Stimulated activated CD4-positive, alpha-beta T cell treated with anti-CD3 and anti-CD28 coated beads, Interleukin-4, amount 100 ng/mL, for 1 hour (primary cell): ENCODE measurements at places on chromosomes 1 and 21.
A peak's percentile ranks its signal among the peaks of the same experiment; 100 is the strongest.

GRCh38 chr1:229437443-229437842 lies 3.5 kb upstream of the ACTA1 start:
- no peak for DNase-seq

DNA sequence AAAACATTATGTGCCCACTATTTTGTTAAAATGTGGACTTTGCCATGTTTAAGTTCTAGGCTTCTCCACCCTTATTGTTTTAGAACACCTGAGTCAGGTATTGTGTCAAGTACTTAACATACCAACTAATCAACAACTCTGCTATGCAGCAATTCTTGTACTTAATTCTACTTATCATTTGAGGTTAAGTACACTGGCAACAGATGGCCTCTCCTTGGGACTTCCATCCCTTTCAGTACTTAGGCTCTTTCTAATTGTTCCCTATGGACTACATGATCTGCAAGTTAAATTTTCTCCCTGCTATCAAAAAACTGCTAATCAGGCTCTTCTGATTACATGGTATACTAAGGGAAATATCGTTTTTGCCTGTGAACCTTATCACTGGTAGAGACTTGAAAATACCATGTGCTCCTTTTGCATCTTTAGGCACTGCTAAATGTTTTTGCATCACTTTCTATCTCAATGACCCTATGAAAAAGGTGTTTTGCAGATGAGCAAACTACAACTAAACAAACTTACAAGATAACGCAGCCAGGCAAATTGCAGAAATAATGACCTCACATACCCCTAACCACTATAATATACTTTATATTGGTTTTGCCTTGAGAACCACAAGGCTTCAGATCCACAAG lies 18.9 kb downstream of the SFPQ start:
- no peak for DNase-seq

DNA sequence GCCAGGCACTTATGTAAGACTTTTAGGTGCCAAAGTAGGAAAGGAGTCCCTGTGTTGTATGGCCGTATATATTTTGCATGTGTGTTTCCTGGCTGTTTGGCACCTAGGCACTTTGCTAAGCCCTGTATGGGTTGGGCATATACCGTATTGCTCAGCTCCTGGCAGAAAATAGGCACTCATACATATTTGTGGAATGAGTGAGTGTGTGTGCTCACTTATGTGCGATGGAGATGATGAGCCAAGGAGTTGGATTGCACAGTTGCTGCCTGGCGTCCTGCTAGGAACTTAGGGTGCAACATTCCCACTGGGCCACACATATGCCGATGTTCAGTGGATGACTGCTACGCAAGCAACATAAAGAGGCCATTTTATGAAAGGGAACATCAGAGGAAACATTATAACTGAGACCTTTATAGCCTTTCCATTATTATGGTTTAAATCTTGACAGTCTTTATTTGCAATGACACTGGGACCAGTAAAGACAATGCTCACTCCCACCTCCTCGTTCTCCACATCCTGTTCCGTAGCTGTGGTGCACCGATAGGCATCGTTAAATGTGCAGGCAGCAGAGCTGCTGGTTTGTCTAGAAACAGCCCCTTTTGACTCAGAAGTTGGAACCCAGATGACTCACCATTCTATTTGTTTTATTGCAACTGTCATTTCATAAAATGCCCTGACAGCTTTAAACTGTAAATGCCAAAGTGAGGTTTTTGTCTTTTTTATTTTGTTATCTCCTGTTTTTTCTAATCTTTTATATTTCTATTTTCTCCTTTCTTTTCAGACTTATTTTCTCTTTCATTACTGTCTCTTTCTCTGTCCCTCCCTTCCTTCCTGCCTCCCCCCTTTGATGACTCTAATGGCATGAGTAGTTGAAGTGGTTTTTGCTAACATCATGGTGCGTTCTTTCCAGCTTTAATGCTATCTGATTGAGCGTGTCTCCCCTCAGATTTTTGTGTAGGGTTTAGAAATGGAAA lies 36.1 kb downstream of the PEX14 start:
- DNase-seq: peak; percentile 67

DNA sequence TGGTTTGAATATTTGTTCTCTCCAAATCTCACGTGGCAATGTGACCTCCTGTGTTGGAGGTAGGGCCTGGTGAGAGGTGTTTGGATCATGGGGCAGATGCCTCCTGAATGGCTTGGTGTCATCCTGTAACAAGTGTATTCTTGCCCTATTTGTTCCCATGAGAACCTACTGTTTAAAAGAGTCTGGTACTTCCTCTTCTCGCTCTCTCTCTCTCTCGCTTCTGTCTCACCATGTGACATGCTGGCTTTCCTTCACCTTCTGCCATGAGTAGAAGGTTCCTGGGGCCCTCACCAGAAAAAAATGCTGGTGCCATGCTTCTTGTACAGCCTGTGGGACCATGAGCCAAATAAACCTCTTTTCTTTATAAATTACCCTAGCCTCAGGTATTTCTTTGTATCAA lies 8.4 kb upstream of the PAXBP1 start:
- DNase-seq: no peak

DNA sequence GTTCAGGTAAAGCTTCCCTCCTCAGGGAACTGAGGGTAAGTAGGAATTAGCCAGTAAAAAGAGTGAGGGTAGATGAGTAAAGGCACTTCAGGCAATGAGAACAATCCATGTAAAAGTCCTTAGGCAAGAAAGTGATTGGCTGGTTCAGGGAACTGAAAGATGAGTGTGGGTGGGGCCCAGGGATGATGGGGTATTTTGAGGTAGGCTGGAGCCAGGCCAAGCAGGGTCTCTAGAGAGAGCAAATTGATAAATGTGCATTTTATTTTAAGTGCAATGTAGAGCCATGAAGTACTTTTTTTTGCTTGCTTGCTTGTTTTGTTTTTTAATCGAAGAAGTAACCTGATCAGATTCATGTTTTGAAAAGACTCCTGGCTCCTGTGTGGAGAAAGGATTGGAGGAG lies 26.5 kb downstream of the OSBPL9 start:
- no peak for DNase-seq

DNA sequence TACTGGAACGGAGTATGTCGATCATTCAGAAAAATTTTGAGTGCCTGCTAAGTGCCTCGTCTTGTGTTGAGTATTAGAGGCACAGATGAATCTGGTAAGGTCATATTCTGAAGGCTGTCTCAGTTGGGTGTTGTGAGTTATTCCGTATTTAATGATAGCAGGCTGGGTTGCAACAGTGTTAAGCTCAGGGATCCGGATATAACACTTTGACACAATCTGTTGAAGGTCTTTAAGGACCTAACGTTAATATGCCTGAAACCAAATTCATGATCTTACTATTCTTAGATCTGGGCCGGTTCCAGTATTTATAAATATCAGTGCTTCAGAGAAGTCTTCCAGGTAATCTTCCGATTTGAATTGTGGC lies 555 bp downstream of the PRPF38A start:
- DNase-seq: no peak

DNA sequence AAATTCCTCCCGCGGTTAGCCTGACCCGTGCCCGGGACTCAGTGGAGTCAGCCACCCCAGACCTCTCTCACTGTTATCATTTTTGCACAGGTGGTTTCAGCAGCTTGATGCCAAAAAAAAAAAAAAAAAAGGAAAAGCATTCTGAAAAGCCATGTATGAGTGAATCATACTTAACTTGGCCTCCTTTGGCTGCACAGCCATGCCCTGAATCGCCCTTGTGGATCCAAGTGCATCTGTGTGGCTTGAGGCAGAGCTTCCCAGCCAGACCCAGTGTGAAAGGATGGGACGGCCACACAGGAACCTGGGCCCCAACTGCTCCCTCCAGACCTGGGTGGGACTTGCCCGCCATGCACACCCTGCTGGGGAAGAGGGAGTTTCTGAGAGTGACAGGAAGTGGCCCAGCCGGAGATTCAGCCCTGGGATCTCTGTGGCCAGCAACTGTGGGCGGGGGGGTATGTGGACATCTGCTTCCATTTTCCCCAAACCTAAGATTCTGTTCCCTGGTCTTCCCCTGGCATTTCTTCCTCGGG lies 8.6 kb downstream of the YBEY start:
- no peak for DNase-seq

DNA sequence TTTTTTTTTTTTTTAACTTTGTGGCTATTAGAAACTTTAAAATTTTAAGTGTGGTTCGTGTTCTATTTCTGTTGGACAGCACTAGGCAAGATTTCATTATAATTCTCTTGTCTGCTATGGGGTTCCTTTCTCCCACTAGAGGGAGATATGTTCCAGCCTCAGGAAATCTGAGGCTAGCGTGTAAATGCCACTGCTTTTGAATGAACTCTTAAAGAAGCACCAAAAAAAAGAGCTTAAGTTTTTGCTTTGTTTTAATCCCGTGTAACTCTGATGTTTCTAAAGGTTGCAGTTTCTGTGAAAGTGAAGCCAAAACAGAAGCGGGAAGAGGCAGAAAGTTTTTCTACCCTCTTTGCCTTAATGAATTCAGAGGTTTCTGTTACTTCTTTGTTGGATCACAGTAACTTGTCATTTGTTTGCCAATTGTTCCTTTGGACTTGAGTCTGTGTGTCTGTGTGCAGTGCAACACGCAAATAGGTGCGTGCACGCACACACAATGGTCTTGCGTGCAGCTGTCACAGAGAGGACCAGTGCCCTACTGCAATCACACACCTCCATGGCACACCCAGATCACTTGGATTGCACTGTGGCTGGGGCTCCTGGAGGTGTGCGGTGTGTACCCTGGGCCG lies 32.3 kb downstream of the HHAT start:
- DNase-seq: no peak

GRCh38 chr1:6600410-6601048 lies 2.1 kb downstream of the KLHL21 start:
- DNase-seq: no peak

GRCh38 chr1:25118546-25118945 lies 113.8 kb downstream of the SYF2 start:
- peak; percentile 36 for DNase-seq

GRCh38 chr1:3403011-3403345 lies 51.5 kb upstream of the ARHGEF16 start:
- no peak for DNase-seq

DNA sequence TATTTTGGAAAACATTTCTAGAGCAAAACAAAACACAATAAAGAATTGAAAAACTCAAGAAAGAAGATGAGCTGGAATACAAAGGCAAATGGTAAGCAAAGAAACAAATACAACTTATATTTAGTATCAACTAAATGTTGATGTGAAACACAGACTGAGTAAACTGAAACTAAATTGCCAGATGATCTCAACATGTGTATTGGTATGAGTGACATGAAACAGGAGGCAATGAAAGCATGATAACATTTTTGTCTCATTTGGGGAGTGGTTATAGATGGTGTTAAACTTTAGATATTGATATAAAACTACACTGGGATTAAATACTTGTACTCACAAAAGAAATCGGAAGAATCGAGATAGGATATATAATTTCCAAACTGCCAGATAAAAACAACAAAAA lies 805.6 kb upstream of the CXADR start:
- DNase-seq: no peak

DNA sequence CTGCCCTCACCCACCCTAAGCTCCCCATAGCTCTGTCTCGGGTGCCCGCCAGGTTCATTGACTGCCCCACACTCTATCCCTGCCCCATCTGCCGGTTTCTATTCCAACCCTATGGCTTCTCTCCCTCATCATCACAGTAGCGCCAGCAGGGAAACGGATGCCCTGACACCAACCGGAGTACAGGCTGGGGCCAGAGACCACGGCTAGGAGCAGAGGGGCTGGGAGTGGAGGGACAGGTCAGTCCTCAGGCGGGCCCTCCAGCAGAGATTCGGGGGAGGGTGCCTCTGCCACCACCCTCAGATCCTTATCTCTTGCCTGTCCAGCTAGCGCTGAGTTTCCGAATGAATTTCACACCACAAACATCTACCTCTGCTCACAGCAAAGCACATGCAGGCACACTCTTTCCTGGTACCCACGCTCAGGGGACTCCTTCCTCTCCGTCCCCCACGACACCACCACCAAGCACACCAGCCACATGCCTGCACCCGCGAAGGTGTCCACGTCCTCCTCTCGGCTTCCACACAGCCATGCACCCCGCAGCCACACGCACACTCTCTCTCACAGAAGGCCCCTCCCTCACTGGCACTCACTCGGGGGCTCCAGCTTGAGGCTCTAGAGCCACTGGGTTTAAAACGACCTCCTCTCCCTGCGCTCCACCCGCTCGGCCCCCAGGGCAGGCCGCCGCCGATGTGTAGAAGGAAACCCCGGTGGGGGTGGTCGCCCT lies 7.2 kb downstream of the TAL1 start:
- no peak for DNase-seq

DNA sequence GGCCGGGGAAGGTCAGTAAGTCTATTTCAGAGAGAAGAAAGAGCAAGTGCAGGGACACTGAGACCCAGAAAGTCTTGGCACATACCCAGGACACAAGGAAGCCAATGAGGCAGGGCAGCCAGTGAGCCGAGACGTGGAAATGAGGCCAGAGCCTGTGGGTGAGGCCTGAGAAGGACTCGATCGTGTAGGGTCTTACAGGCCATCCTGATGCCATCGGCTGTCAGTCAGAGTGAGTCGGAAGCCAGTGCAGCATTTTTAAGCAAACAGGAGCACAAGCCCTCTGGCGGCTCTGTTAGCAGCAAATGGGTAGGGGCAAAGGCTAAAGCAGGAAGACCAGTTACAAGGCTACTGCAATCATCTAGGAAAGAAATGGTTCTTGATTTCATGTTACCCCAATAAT lies 6.1 kb upstream of the GJB3 start:
- no peak for DNase-seq

GRCh38 chr21:45542242-45542666 lies at the start of gene SLC19A1:
Gene SLC19A1, minus strand, starts transcription at chr21:45542440. Its CDS starts 4,481 bp downstream, at chr21:45537959.
- peak; percentile 80 for DNase-seq

- DNase-seq: no peak
These were observed 23.7 kb upstream of the SRRM1 start for GRCh38 chr1:24619376-24619775.

- DNase-seq: no peak
These were observed 63.0 kb downstream of the HIVEP3 start for GRCh38 chr1:41855713-41856112.

DNA sequence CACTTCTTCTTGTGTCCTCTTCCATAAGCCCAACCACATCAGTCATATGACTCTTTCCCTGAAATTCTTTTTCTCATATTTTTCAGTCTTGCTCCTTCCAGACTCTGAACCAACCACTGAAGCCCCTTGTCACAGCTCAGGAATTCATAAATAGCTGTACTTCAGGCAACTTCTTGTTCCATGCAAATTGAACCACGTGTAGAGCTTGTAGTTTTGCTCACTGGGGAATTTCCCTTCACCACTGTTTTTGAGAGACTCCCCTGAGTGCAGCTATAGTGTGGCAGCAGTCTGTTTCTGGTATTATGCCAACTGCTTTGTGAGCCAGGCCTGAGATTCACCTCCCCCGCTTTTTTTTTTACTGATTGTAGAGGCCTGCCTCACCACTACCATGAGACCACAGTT lies 150.3 kb upstream of the SPAG17 start:
- no peak for DNase-seq

- no peak for DNase-seq
These were observed 28.3 kb downstream of the COL18A1 start for GRCh38 chr21:45433301-45433700.

DNA sequence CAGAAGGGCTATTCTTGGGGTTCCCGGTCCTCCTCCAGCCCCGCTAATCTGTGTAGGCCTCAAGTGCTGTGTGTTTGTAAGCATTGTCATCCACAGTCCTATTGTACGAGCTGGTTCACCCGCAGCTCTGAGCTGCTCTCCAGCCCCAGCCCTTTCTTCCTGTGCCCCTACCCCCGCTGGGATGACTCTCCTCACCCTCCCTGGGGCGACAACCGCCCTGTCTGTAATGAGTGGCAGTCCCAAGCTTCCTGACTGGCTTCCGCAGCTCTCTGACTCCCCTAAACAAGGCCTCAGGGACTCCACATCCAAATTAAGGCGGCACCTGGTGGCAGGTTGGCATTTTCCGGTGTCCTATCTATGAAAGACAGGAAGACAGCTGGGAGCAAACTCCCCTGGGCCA lies 45.8 kb downstream of the TFF3 start:
- no peak for DNase-seq
